NCI-H1694 (cell line): ENCODE measurements at places on chromosomes 16 and 17.

- no peak for DNase-seq
Observed at GRCh38 chr16:89072548-89073130, 21.0 kb upstream of the ACSF3 start.

DNA sequence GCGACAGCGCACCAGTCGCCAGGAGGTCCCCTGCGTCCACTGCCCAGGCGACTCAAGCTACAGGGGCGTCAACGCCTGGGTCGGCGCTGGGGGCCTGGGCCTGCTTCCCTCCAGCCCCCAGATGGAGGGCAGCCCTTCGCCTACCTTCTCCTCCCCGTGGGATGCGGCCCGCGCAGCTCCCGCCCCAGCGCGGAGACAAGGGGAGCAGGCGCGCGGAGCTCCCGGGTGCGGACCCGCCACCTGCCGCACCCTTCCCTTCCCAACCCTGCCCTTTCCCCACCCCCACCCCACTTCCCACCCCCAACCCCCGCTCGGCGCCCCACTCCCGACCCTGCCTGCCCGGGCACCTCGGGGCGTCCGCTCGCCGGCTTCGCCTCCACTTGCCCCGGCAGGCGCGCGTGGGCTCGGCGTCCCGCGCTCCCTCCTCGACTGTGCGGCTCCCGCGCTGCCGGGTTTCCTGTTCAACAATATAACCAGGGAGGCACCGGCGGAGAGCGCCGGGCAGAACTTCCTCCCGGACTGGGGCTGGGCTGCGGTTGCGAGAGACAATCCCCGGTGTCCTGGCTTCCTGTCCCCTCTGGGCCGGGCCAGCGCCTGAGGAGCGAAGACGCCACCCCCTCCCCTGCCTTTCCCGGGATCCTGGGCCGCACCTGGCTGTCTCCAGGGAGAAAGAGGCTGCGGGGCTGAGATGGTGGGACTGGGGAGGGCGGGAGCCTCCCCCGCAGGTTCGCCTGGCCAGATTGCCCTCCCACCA lies at the start of gene ARHGAP27:
TSS of gene ARHGAP27 (minus strand) at position 466 of the 754 bp plus-strand sequence. CDS start 2,591 bp downstream, outside the sequence.
- no peak for DNase-seq

DNA sequence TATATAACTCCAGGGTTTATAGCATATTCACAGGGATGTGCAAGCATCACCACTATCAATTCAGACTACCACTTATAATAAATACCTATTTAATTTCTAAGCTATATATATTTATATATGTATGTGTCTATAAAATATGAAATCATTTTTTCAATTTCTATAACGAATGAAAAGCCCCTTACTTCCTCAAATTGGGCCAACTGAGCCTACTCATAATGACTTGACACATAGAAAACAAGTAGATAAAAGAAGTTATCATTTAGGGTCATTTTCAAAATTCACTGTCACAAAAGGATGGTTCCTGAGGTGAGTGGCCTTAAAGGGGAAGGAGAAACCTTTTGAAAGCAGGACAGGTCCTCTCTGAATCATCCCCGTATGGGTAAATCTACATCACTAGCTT lies 114.1 kb downstream of the ADCY9 start:
- DNase-seq = no peak

DNA sequence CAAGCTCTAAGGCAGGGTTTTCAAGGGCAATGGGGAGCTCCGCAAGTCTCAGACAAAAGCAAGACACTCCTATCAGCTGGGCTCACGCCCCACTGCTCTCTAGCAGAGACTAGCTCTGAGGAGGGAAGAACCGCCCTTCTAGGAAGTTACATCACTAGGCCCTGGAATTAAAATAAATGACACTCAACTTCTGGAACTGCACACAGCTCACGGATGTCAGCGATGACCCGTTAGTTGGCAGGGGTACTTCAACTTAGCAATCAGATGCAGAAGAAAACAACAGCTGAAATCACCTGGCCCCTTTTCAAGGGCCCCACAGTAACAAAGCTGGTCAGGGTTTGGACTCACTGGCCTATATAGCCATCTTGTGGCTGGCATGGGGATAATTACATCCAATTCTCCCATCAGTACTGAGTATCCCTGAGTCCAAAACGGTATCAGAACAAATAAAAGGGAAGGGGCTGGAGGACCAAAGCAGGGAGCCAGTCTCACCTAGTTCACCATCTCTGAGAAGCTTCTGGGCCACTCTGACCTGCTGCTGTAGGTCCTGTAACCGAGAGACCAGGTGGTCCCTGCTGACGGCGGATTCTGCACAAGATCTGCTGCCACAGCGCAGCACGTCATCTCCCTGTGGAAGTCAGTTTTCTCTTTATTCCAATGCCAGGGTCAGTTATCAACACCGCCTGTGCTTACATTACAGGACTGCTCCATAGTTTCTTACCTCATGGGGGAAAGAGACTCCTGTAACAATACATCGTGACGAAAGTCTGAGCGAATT lies 22.2 kb downstream of the SERPINF1 start:
- DNase-seq = no peak

DNA sequence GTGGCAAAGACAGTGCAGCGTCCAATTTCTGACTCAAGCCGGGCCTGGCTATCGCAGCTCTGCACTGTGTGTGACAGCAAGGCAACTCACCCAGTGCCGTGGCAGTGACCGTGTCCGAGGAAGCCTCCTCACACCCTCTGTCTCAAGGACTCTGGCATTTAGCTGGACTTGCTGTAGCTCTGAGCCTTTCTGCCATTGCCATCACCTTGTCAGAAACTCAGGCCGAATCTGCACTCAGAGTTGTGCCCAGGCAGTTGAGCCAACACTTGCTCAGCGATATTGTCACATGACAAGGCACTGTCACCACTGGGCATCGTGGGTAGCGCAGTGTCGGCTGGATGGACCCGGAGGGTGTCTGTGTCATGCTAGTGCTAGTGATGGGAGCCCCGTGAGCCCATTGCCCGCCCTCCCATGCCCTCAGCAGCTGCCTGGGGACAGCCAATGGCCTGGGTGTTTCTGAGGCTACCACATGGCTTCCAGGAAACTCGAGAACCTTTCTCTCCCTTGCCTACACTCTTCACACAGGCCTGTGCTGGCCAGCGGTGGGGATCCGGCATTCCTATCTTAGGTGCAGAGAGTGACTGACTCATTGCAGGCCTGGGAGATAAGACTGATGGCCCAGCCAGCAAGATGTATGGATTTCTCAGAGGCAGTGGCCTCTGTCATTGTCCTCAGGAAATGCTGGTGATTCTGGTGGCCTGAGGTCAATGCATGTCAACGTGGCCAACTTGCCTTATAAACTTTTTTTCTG lies 22.1 kb upstream of the STH start:
- no peak for DNase-seq

DNA sequence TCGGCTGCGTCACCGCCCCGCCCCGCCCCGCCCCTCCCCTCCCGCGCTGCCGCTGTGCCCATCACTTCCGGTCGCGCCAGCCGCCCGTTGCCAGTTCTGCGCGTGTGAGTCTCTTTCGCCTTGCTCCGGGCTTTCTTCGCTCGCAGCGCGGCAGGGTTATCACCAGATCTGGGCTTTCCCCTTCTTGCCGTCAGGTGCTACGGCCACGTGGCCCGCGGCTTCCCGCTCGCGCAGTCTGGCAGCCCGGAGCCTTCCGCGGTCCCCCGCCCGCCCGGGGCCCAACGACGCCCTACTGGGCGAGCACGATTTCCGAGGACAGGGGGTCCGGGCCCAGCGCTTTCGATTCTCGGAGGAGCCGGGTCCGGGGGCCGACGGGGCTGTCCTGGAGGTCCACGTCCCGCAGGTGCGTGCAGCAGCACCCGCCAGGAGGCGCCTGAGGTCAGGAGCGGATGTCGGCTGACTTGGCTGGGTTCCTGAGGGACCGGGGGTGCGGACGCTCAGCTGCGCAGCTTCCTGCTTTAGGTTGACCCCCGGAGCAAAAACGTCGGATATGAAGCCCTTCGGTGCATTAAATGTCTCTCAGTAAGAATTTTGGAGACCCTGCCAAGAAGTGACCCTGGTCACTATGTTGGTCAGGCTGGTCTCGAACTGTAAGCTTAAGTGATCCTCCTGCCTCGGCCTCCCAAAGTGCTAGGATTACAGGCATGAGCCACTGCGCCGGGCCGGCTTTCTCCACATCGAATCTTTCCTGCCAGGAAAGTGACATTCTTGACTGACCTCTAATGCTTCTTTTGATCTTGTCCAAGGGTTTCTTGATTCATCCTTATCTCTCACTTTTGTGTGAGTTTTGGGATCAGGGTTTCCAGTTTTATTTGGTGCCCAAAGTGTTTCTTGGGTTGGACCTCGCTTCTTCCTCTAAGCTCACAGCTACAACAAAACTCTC lies at the start of gene METTL23:
TSS of gene METTL23 (plus strand) at position 64 of the 943 bp plus-strand sequence. CDS start 2,872 bp downstream, outside the sequence.
- no peak for DNase-seq

DNA sequence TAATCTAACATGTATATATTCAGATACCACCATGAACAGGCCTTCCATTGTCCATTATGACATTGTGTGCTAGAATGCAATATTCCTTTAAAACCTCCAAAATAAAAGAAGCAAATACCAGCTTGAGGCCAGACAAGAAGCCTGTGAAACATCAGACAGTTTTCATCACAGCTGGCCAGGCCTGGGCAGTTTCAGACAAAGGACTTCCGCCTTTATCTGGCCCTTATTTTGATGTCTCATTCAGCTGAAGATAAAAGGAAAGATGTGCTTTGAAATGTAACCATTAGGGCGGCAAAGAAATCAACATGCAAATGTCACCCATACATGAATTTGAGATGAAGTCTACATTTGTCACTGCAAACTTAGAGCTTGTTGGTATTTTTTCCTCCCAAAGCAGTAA lies 737.5 kb downstream of the KCNJ2 start:
- no peak for DNase-seq

DNA sequence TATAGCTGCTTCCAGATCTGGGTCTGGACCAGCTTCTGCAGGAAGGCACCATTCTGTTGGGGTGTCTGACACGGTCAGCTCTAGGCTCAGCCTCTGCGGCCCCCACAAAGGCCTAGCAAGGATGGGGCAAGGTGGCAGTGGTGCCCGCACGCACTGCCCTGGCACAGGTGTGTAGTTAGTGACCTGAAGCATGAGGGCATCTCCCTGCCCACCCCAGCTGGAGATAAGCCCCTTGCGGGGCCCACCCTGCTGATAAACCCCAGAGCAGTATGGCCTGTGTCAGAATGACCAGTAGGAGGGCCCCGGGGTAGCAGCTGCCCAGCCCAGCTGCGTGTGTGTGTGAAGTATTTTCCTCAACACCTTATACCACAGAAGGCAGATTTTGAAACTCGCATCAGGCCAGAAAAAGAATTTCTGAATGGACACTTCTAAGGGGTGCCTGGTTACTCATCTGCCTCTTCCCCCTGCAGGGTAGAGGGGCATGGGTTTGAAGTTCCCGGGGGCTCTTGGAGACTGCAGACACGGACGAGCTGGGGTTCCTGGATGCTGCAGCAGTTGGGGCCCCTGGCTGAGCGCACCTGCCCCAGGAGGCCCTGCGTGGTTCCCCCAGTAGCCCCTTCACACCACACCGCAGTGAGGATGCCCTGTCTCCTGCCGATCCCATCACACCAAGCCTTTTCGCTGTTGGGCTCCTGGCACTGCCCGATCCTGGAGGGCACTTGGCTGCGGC lies 4.5 kb downstream of the ARHGDIA start:
- no peak for DNase-seq

DNA sequence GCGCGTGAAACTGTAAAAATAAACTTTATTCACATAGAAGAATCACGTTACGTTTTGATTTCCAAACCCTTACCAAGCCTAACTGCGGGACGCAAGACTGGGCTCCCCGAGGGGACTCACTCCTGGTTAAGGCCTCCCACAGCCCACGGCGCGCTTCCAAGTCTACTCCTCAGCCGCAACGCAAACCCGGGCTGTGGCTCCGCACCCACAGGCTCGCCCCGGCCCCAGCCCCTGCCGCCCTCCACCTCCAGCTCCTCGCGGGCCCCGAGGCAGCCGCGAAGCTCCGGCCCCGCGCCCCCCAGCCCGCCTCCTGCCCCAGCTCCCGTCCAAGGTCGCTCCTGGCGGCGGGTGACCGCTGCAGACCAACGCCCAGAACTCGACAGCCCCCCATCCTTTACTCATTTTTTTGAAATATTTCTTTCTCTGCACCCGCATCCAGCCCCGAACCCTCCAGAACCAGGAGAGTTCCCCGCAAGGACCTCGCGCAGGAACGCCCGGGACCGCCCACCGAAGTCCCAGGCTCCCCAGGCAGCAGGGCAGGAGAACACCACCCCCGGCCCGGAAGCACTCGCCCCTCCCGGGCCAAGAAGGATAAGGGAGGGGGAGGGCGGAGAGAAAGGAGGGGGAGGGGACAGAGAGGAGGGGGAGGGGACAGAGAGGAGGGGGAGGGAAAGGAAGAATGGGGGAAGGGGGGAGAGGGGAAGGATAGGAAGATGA lies 912 bp downstream of the USP22 start:
- peak; percentile 41 for DNase-seq

DNA sequence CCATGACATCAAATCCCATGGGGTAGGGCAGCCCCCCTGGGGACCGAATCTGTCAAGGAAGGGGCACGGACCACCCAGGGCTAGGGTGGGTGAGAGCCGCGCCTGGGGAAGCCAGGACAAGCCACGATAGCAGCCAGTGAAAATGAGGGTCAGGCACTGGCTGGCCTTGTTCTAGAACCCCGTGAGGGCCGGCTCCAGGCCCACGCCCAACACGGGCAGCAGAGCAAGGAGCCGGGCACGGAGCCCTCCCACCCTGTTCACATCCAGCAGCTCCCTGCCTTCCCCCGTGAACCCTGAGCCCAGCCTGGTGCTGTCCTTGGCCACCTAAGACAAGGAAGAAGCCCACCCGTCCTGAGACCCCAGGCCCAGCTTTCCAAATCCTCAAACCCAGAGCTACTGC lies 256.7 kb downstream of the PARN start:
- DNase-seq = no peak

DNA sequence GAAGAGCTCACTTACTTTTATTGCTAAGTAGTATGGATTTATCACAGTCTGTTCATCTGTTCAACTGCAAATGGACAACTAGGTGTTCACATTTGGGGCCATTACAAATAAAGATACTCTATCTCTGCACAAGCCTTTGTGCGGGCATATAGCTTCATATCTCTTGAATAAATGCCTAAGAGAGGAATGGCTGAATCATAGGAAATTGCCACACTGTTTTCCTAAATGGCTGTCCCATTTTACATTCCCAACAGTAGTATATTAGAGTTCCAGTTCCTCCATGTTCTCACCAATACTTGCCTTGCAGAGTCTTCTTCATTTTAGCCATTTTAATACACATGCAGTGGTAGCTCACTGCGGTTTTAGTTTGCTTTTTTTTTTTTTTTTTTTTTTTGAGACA lies 20.5 kb downstream of the NSMCE1 start:
- no peak for DNase-seq

DNA sequence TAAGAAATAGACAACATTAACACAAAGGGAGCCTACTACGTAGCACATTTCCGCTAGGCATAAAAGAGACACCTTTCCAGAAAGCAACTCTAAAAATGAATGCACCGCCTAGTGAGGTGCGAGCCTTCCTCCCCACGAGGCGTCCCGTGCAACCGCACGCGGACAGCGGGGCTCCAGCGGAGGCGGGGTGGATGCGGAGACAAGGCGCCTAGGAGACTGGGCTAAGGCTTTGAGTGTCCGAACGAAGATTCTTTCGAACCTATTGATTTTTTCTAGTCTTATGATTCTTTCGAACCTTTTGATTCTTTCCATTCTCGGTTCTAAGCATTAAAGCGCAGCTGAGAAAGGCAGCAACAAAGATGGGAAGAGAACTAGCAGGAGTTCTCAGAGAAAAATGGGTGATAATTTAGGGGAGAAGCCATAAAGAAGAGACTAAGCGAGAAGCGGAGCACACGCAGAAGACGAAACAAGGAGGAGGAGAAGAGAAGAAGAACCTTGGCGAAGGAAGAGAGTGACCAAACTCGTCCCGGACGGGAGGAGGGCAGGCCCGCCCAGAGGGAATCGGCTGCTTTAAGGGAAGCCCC lies 394 bp upstream of the CPD start:
- DNase-seq = no peak

- DNase-seq = no peak
Observed at GRCh38 chr17:50909765-50910605, 43.8 kb upstream of the TOB1 start.

GRCh38 chr17:62725791-62726249 lies 82.3 kb downstream of the MARCHF10 start:
- DNase-seq = no peak
